Fibroblast of mammary gland (primary cell): ENCODE measurements at places on chromosomes 16 and 17.

DNA sequence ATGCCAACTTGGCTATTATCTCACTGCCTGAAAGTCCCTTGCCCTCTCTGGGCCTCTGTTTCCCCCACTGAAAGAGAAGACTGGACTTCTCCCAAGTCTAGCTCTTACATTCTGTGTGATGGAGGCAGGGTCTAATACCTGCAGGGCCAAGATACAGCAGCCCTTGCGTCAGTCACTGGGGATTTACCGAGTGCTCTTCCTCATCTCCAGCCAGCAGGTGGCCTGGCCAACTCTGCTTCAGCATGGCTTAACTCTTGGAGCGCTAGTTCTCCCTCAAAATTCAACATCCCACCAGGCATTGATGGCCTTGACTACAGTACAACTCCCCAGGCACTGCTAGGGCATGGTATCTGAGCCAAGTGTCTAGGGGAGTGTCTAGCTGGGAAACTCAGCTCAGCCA is 19.9 kb upstream of the MTMR4 start:
- DNase-seq, result no peak

- no peak for DNase-seq
Observed at GRCh38 chr17:19376811-19377210, 1.5 kb upstream of the MAPK7 start.

DNA sequence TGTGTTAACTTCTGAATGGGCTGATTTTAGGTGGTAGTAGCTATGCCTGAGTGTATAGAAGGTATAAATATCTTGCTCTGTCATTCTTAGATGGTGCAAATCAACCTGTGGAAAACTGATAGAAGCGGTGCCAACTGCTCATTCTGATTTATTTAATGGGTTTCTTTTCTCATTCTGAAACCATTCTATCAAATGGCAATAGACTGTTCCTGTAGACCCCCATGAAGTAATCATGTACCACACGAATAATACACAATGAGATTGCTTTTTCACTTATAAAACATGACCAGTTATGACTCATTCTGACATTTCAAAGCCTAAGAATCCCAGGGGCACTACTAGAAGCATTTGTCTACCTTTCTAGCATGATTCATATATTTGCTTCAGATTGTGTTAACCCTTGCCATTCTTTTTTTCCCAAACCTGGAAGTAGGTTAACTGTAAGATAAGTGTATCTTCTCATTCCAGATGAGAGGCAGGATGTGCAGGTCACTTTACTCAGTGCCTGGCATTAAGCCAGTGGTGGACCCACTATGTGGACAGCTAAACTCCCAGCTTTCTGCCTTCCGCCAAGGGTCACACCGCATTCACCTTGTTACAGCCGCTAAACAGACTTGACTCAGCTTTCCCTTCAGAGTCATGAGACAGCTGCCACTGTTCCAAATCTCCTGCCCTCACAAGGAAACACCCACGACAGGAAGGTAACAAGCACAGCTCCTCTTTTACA is 16.4 kb upstream of the SLC16A11 start:
- DNase-seq, result peak; percentile 87

GRCh38 chr17:57537524-57538410 is 207.3 kb downstream of the CCDC182 start:
- DNase-seq, result no peak

- DNase-seq, result no peak
Observed at GRCh38 chr16:56113223-56113622, 78.1 kb upstream of the GNAO1 start.

DNA sequence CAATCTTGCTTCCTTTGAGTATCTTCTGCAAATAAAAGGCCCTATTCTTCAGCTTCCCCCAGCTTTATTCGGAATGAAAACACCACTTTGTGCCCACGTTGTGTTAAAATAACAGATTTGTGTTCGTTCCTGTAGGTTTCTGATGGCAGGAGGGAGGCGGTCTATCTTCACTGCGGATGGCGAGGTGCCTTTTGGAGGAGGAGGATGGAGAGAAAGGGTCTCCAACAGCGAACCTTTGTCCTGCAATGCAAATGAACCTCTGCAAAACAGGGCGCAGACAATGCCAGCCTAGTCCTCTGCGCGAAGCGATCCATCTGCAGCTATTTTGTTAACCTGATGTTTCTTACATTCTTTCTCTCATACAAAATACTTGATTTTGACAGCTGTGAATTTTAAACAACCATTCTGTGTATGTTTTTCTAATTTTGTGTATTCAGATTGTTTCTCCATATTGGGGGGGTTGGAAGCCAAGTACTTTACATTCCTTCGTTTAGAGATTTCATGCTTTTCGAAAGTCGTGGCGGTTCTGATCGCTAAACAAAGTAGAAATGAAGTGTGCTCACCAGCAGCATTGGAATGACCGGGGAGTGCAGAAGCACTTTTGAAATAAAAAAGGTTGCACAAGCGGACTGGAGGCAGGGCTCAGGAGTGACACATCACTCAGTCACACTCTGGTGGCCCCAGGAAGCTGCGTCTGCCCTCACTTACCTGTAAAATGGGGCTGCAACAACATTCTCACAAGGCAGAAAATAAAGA is 279.0 kb upstream of the IRX5 start:
- DNase-seq, result no peak

DNA sequence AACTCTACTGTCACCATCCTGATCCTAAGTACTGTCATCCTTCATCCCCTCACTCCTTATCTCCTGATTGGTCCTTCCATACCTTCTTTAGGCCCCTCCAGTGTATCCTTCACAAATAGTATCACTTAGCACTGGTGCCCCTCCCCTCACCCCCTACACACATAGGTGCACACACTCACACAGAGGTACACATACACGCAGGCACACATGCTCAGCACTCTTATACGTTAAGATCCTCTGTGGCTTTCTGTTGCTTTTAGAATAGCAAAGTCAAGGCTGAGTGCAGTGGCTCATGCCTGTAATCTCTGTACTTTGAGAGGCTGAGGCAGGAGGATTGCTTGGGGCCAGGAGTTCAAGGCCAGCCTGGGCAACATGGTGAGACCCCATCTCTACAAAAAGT is 32.1 kb downstream of the CDRT15 start:
- DNase-seq, result no peak

GRCh38 chr17:9959377-9959981 is 54.4 kb upstream of the RCVRN start:
- peak; percentile 62 for DNase-seq

- peak; percentile 79 for DNase-seq
Observed at GRCh38 chr17:7897773-7898172, 9.2 kb downstream of the CHD3 start.

DNA sequence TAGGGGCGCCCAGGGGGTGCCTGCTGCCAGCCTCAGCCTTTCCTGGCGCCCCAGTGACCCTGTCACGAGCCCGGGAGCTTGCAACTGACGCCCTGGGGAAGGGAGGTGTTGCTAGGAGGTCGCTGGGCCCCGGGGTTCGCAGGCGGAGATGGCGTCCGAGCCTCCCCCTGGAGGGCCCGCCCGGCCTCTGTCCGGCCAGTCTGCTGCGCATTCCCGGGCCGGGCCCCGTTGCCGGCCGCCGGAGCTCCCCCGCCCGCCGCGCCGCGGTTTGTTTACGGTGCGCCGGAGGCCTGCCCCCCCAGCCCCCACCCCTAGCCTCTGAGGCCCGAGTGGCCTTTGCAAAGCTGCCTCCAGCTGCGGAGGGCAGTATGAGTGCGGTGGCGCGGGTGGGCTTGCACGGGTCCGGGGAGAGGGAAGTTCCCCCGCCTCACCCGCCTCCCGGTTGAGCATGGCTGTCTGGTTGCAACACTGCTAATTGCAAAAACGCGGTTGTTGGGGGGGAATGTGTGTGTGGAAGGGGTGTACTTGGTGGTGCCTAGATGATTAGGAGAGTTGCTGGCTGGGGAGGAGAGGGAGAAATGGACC is 514 bp downstream of the THRA start:
- no peak for DNase-seq

GRCh38 chr17:81057079-81057730 is 22.3 kb downstream of the BAIAP2 start:
- DNase-seq, result peak; percentile 77

DNA sequence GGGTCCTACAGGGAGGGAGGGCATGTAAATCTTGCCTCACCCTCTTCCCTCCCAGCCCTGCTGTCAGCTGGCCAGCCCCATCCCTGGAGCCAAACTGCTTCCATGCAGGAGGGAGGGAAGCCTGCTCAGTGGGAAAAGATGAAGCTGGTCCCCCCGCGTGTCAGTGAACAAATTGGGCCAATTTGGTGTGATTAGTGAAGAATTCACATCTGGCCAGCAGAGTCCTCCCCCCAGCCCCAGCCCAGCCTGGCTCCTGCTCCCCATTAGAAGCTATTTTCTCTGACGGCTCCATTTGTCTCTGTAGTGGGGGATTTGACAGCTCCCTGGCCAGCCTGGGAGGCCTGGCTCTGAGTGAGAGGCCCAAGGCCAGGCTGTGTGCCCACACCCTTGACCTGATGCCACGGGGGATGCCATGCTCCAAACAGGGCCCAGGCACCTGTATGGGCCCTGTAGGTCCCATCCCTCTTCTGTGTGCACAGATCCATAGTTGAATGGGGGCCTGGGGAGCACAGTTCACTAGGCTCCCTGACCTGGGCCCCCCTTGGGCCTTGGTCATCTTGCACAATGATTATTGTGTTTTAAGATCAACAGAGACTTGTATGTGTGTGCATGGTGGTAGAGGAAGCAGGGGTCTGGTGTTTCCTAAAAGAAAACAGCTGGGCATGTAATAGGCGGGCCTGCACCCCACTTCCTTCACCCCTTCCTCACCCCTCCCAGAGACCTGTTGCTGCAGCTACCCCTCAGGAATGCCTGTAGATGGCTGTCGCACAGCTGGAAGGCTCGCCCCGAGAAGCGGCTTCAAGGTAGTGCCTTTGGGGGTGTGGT is 50.7 kb upstream of the TAC4 start:
- DNase-seq, result no peak

DNA sequence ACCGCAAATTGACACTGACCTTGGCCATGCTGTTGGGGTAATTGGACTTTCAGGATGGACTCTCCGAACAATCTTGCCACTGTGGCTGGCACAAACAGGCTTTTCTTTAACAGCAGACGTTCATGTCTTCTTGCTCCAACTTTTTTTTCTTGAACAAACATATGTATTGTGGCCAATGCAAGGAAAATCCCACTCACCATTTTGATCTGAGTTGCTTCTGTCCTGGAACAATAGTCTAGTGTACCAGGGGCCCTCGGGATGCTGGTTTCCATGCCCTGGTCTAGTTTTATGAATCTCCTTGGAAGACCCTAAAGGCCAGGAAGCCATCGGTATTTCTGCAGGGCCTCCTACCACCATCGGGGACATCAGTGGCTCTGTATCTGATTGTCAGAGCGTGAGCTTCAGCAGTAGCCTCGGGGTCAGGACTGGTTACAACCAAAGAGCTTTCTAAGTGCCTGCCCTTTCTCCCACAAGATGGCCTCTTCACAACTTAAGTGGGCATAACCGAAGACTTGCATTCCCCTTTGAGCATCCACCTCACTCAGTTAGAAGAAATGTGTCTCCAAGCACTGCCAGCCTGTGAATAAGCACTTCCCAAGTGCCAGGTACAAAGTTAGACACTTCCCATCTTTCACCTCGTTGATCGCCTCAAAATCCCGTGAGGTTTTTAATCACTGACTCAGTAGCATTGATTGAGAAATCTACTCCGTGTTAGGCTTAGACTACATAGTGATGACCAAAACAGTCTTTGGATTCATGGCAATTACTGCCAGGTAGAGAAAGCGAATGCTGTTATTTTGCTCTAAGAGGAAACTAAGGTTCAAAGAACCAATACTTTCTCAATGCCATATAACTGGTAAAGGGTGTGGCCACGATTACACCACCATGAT is 87.0 kb upstream of the TBX2 start:
- DNase-seq, result peak; percentile 63

DNA sequence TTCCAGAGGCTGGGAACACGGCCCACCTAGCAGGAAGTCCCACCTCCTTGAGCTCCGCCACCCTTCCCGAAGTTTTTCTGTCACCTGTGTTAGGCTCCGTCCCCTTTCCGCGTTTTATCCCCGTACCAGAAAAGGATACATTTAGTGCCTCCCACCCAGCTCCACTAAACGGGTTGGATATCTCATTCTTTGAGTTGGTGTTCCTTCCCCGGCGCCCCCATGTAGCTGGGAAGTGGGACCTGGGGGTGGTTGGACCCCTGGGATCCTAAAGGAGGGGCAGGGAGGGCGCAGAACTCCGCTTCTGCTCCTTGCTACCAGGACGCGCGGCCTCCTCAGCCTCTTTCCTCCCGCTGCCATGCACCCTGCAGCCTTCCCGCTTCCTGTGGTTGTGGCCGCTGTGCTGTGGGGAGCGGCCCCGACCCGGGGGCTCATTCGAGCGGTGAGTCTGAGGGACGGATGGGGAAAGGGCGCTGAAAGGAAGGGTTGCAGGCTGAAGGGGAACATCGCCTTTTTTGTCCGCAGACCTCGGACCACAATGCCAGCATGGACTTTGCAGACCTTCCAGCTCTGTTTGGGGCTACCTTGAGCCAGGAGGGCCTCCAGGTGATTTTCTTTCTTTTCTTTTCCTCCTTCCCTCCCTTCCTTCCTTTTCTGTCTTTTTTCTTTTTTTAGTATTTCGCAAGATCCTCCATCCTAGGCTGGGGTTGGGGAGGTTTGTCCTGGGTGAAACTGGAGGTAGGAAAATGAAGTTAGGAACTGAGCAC is 669 bp downstream of the RNF167 start:
- DNase-seq, result no peak

DNA sequence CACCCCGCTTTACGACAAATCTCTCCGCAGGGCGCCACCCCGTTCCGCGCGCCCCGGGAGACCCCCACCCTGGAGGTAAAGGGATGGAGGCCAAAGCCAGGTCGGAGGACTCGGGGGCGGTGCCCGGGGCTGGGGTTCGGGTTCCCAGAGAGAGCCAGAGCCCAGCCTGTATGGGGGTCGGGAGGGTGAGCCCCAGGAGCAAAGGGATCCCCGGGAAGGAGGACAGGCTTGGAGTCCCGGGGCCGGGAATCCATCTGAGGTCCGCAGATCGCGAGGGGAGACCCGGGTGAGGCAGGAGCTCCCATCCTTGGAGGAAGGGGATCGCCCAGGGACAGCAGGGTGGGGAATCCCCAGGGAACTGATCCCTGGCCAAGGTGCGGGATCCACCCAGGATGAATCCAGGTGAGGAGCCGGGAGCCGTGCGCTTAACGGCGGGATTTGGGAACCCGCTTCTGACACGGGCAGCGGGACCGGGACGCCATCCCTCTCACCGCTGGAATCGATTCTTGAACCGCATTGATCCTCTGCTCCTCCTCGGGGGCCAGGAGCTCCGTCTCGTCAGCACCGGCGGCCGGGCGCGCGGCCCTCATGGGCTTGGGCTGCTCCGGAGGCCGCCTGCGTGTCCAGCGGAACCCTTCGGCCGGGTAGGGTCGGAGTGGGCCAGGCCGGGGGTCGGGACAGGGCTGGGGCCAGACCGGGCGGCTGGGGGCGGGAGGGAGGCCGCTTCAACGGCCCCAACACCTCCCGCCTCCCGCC is at the start of gene MMD:
TSS of gene MMD (minus strand) at position 657 of the 756 bp plus-strand sequence. CDS start at position 517, 140 bp downstream.
- DNase-seq, result no peak

- DNase-seq, result no peak
Observed at GRCh38 chr17:75698659-75699058, 22.6 kb upstream of the ITGB4 start.

GRCh38 chr17:41483991-41484826 is 3.3 kb upstream of the KRT35 start:
- no peak for DNase-seq

GRCh38 chr16:2500918-2501750 is 12.6 kb upstream of the ATP6V0C start:
- DNase-seq, result peak; percentile 67
